ENCODE measurements at places on chromosomes 7 and 10.

- no peak for DNase-seq
Observed at GRCh38 chr10:120511165-120511564, 54.1 kb downstream of the PLPP4 start.

GRCh38 chr10:106609470-106610266, 554.8 kb downstream of the SORCS1 start:
- no peak for DNase-seq

GRCh38 chr10:111093741-111094380, 17.0 kb downstream of the ADRA2A start:
- DNase-seq = no peak

GRCh38 chr7:3569643-3570042, 268.6 kb downstream of the SDK1 start:
- DNase-seq = no peak

DNA sequence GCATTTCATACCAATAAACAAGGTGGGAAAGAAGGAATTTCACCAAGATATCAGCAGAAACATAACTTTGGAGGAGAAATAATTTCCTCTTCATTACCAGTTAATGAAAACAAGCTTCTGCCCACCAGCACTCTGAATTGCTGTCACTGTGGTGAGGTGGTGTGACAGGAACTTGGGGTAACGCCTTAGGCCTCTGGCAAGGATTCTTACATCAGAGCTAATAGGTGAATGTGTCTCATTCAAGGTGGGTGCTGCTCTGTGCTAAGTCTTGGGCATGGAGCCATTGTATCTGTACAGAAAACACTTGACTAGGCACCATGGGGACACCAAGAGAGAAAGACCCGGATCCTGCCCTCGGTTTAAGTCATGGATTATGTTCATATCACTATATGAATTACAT, 8.3 kb upstream of the LOXL4 start:
- no peak for DNase-seq

GRCh38 chr7:139741239-139741638, 36.6 kb downstream of the HIPK2 start:
- DNase-seq = no peak

GRCh38 chr7:108178398-108178797, 48.2 kb upstream of the LAMB4 start:
- DNase-seq = no peak

DNA sequence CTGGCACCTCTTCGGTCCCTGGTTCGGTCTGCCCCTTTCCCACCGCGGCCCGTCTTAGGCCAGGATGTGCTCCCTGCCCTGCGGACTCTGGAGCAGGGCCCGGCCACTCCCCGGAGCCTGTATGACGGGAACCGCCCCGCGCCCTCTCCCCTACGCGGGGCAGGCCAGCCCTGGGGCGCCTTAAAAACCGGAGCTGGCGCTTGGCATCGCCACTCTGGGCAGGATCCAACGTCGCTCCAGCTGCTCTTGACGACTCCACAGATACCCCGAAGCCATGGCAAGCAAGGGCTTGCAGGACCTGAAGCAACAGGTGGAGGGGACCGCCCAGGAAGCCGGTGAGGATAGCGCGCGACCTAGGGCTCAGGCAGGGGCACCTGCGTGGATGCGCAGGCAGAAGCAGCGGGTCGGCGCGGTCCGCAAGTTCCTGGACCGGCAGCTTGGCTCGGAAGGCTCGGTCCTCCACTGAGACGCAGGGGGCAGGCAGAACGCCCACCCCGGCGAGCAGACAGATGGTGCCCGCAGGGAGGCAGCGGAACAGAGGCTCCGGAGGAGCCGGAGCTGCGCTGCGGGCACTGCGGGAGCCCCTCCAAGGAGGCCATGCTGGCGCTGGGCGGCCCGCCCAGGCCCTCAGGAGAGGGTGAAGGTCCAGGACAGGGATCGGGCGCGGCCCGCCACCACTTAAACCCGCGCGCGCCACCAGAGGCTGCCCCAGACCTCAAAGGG, at the start of gene ADIRF:
TSS of gene ADIRF (plus strand) at position 212 of the 723 bp plus-strand sequence. CDS start at position 275, 63 bp downstream.
- peak; percentile 79 for DNase-seq

DNA sequence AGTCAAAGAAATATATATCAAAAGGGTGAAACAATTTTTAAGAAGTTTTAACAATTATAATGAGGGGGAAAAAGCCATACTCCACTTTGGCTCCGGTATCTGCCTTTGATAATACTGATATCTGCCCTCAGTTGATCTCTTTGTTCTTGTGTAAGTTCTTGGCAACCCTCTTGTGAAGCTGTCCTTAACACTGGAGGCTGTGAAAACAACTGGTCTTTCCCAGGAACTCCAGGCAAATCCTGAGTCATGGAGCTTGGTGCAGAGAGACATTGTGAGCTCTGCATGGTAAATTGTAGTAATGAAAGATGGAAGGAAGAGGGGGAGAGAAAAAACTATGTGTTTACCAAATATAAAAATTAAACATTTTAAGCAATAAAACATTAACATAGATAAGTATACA, 11.9 kb upstream of the ERVW-1 start:
- no peak for DNase-seq

- no peak for DNase-seq
Observed at GRCh38 chr10:110803239-110803749, 68.4 kb upstream of the PDCD4 start.

DNA sequence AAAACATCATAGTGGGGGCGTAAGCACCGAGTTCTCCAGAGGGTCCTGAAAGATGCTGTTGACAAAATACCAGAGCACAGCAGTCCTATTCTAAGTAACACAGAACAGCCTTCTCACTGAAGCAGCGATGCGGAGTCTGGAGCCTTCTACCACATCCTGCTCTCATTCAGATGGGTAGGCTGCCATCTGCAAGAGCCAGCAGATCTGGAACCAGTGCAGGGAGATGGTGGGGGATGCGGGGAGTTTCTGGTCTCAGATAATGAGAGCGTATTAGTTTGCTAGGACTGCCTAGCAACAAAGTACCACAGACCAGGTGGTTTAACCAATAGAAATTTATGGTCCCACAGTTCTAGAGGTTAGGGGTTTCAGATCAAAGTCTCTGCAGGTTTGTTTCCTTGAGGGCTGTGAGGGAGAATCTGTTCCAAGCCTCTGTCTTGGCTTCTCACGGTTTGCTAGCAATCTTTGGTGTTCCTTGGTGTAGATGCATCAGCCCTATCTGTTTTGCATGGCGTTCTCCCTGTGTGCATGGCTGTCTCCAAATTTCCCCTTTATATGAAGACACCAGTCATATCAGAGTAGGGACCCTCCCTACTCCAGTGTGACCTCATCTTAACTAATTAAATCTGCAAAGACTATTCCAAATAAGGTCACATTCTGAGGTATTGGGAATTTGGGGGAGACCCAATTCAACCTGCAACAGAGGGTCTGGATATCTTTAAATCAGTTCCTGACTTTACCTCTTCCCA, 52.0 kb upstream of the STEAP1B start:
- no peak for DNase-seq

- DNase-seq = no peak
Observed at GRCh38 chr7:135991322-135991721, 14.2 kb upstream of the MTPN start.

- no peak for DNase-seq
Observed at GRCh38 chr7:71661671-71662224, 529.8 kb downstream of the GALNT17 start.

- DNase-seq = no peak
Observed at GRCh38 chr7:143516981-143517380, 39.3 kb downstream of the TAS2R41 start.

- no peak for DNase-seq
Observed at GRCh38 chr10:110681023-110681681, 37.0 kb downstream of the RBM20 start.

GRCh38 chr7:4775848-4776623, 613 bp downstream of the AP5Z1 start:
- peak; percentile 45 for DNase-seq

DNA sequence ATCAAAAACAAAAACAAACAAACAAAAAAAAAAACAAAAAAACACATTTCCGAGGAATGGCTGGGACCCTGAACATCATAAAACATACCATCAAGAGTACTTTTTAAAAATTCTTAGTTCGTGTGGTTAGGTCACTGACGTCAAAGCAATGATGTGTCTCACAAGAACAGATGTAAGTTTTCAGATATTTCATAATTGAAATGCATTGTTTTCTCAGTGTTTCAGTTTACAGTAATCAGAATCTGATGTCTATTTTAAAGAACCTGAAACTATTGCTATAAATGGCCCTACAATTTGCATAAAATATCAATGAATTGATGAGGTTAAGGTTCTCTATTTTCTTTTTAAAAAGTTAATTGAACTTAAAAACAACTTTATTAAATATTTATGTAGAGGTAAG, 103.7 kb upstream of the HGF start:
- no peak for DNase-seq

Data from breast epithelium (tissue), 4 donors.